ENCODE measurements at places on chromosomes 13 and 19.

- no peak for DNase-seq
Observed at GRCh38 chr19:41928221-41928683, at the start of gene ERFL. TSS of gene ERFL (minus strand) at chr19:41928449. CDS start at chr19:41912919, 15,530 bp downstream.

DNA sequence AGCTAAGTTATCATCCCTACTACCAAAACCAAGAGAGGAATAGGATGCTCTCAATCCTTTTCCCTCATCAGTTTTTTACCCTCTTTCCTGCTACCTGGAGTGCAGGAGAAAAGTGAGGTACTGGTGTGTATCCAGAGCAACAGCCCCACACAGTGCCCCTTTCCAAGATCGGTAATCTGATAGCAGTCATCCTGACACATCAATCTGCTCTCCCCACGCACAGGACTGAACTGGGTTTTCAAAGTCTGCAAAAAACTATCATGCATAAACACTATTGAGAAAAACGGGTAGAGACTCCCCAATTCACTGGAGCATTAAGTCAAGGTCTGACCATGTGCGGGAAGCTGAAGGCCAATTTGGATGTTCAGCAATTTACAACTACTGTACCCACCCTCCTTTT lies 284.8 kb downstream of the RBM26 start:
- no peak for DNase-seq

- DNase-seq = no peak
Observed at GRCh38 chr19:42230571-42230970, 10.5 kb downstream of the ZNF526 start.

DNA sequence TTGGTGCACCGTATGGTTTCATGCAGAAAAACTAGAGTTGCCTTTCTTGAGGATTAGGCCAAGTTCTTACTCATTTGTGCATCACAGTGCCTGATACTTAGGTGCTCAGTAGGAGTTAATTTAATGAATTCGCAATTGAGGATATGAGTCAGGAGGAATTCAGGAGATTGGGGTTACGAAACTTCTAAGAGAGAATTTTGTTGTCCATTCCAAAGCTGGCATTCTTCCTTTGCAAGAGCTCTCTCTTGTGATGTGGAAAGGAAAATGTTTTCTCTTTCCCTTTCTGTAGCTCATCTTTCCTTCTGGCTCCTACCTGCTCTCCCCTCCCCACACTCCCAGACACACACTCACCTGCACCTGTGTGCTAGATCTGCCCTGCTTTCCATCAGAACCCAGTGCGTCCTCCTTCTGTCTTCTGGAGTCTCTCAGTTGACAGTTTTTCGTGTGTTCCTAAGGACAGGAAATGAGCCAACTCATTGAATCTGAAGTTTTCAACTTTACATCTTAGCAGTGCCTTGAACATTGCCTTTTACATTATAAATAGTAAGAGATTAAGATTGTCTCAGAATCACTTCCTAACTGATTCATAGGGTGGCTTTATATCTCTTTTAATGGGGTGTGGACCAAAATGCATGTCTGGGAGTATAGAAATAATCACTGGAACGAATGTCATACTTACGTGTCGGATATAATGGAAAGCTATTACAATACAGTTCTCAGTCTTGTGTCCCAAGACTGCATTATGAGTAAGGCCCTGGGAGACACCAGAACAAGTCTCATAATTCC lies 19.7 kb upstream of the ERCC5 start:
- no peak for DNase-seq

GRCh38 chr13:65168026-65168425 lies 2062.1 kb downstream of the PCDH9 start:
- no peak for DNase-seq

Measured in lower lobe of right lung (tissue), 2 donors.